NCI-H1092 (cell line): ENCODE measurements at places on chromosomes 3 and 15.

GRCh38 chr3:3405131-3405530, 225.6 kb upstream of the CRBN start:
- DNase-seq: no peak

DNA sequence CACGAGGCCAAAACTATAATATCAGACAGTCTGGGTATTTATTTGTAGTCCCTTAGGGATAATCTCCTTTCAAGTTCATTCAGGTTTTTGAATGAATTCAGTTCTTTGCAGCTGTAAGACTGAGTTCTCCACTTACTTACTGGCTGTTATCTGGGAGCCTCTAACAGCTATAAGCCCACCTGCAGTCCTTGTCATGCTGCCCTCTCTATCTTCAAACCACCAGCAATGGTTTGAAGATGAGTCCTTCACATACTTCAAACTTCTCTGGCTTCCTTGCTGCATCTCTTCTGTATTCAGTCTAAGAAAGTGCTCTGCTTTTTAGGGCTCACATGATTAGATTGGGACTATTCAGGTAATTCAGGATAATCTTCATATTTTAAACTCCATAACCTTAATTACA, 154.5 kb upstream of the STT3B start:
- DNase-seq: no peak

DNA sequence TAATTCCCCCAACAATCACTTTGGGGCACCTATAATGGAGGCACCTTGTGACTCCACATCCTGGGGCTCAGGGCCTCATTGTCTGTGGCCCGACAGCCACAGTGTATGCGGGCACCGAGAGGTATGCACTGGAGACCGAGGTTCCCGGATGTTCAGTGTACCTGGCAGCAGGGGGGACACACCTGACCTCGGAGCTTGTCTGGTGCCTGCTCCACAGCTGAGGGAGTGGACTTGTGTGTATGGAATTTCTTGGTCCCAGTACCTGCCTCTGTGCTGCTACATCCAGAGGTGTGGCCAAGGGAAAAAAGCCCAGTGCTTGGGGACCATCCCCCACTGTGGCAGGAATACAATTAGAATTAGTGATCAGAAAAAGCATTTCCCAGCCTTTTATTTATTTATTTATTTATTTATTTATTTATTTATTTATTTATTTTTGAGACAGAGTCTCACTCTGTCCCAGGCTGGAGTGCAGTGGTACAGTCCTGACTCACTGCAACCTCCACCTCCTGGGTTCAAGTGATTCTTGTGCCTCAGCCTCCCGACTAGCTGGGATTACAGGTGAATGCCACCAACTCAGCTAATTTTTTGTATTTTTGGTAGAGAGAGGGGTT, 8.8 kb upstream of the AEN start:
- no peak for DNase-seq

GRCh38 chr3:26621906-26622620, 509 bp upstream of the LRRC3B start:
- DNase-seq: no peak
